MV-4-11 (cell line): ENCODE measurements at places on chromosomes 6 and 20.

GRCh38 chr6:1217396-1217795, 94.5 kb upstream of the FOXQ1 start:
- no peak for DNase-seq

GRCh38 chr6:47096211-47096895, 54.2 kb upstream of the ADGRF1 start:
- DNase-seq: peak; percentile 3

DNA sequence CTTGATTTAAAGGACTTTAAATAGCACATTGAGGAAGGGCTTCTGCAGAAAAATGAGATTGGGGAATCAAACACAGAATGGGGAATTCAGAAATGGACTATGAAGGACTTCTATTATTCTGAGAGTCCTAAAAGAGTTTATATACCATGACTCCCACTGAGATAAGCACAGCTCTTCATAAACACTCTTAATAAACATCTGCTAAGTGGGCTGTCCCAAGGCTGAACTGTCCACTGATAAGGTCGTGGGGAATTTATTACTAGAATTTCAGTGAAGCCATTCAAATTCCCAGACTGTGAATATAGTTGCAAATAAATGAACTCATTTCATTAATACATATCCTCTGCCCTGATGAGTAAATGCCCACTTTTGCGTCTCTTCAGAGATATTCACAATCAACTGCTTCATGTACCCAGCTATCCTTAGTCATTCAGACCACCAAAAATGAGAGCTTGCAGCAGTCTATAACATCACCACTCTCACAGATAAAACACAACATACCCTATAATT, 468.2 kb upstream of the RUNX2 start:
- DNase-seq: no peak

GRCh38 chr6:48474136-48474535, 363.1 kb upstream of the PTCHD4 start:
- no peak for DNase-seq

DNA sequence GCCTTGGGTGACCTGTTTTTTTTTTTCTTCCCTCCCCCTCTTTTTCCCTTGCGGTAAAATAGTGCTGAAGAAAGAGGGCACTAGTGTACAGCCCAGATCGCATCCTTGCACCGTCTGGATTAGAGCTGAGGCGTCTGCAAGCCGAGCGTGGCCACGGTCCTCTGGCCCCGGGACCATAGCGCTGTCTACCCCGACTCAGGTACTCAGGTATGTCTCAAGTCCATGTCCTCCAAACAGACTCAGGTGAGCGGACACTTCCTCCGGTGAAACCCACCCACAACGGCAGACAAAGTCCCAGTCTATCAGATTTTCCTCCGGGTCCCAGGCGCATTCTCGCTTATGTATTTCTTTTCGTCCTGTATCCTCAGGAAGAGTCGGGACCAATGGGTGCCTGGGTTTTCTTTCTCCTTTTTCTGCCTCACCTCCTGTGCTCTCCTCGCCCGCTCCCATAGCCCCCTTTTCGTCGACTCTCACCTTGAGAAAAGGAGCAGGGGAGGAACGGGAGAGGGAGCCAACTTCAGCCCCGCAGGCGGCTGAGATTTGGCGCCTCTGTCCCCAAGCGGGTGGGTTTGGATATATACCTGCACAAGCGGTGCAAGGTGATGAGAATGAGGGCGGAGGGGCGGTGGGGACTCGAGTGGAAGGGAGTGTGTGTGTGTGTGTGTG, 1.1 kb upstream of the GRM1 start:
- DNase-seq: no peak

- DNase-seq: no peak
These were observed 12.1 kb downstream of the VEGFA start for GRCh38 chr6:43781941-43782704.

DNA sequence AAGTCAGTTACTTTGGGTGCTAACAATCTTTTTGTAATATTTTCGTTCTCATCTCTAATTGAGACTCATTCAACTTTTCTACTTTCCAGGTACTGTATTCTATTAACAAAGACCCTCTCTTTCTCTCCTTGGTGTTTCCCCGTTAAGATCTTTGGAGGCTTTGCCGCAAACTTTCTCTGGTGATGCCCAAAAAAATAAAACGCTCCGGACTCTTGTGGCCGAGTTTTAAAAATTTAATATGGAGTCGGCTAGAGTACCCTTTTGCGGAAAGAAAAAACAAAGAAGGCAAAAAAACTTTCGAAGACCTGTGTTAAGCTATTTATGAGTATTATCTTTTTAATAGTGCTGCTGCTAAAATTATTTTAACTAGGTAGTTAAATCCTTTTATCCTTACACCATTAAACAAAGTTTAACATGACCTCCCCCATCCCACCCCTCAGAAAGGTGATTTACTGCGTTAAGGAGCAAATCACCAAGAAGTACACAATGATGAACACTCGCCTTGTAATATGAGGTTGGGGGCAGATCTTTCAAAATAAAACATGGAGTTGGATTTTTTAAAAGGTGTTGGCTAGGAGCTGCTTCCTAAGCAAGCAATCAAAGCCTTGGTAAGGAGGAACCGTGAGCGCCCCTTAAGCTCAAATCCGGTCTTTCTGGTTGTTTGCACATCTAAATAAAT, 10.0 kb downstream of the SIM1 start:
- no peak for DNase-seq

DNA sequence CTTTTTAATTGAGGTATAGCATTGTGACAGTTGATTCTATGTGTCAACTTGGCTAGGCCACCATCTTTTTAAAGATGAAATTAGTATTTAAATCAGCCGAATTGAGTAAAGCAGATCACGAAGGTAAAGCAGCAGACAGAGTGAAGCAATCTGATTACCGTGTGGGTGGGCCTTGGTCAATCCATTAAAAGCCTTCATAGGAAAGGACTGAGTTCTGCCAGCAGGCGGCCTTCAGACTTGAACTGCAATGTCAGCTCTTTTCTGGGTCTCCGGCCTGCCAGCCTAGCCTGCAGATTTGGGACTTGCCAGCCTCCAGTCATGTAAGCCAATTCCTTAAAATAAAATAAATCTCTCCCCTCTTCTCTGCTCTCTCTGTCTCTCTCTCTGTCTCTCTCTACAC, 22.4 kb upstream of the TGM2 start:
- peak; percentile 12 for DNase-seq

DNA sequence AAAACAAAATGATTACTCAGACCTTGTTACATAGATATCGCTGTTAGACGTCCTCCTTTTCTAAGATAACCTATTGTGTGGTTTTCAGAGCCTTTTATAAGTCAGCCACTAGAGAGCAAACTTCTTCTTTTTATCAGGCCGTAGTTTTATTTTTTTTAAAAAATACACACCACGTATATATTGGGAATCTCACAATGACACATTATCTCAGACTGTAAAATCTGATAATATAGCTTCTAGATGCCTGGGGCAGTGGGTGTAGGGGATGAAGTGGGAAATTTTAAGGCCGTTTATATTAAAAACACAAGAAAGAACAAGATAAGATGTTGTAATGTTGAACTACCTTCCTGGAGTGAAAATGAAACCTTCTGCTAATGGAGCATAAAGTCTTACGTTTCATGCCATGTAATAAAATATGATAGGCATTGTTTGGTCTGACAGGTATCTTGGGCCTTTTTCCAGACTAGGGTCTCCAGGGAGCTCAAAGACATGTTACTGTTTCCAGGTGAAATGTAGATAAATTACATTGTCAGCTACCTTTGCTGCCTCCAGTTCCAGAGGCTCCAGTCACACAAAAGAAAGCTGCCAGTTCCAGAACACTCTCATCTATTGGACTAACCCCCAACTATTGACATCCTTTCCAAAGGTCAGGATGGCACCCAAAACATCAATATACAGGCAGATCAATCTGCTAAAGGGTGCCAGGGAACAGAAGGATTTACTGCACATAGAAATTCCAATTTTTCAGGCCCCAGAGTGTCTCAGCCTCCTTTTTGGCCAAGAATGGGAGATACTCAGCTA, 130.2 kb upstream of the AKIRIN2 start:
- peak; percentile 32 for DNase-seq

- DNase-seq: no peak
These were observed 88.5 kb downstream of the POPDC3 start for GRCh38 chr6:105091140-105091829.

- DNase-seq: no peak
These were observed 22.6 kb downstream of the MYH7B start for GRCh38 chr20:34978092-34978744.

GRCh38 chr6:31836047-31836473, 8.5 kb downstream of the HSPA1B start:
- no peak for DNase-seq

- no peak for DNase-seq
These were observed 3.8 kb downstream of the TSPO2 start for GRCh38 chr6:41046084-41046483.

DNA sequence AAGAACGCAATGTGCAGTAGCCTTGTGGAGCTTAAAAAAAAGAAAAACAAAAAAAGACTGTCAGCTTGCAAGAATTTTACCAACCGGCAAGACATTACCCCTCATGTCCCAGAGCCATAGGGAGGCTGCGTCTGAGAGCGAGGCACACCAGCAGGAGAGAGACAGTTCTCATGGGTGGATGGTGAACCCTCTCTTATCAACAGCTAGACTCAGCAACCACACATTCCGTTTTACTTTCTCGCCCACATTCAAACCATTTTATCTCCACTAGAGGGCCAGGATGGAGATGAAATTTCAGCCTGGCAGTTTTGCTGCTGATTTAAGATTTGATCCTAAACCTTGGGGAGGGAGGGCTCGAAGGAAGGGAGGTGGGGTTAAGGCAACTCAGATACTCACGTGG, 247.0 kb downstream of the ATXN1 start:
- DNase-seq: peak; percentile 43

DNA sequence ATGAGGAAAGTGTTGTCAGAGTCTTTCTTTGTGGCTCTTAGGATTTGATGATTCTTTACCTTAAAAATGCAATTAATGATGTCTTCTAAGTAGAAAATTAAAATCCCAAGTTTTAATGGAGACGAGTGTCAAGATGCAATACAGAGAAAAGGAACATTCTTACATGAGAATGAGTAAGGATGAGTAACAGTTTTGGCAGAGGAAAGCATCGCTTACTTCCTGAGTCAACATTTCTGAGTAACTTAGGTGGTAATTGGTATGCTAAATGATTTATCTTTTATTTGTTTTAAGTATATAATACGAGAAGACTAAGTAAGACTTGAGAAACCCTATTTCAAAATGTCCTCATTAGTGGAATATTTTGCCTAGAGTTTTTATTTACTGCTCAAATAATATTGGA, 101.3 kb downstream of the RTN4IP1 start:
- DNase-seq: no peak

- no peak for DNase-seq
These were observed 42.5 kb downstream of the PIGU start for GRCh38 chr20:34634392-34634791.

DNA sequence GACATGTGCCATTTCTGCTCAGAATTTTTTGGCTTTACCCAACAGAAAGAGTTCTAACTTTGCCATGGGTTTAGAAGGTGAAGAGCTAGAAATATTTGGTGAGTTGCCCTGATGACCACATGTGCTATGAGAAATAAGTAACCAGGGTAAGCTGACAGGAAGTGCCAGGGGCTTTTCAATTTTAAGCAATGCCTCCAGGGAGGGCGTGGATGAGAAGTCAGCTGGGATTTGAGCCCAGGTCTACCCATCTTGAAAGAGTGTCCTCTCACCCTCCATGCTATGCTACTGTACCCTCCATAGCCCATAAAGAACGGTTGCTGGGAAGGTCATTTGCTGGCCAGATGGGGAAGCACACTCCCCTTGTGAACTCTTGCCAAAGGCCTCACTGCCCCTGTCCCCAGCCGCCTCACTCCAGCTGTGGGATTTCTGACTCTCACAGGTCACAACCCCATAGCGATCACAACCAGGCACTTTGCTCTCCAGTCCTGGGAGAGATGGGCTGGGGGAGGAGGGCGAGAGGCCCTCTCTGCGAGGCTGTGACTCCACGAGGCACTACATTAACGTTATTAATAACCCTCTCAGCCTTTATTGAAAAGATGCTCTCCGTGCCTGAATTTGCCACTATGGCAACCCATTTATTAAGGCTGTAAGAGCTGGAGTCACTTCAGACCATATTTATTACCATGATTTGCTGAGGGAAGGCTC, 291.1 kb downstream of the DHX35 start:
- DNase-seq: no peak

- no peak for DNase-seq
These were observed 12.2 kb upstream of the TAAR9 start for GRCh38 chr6:132525866-132526265.

DNA sequence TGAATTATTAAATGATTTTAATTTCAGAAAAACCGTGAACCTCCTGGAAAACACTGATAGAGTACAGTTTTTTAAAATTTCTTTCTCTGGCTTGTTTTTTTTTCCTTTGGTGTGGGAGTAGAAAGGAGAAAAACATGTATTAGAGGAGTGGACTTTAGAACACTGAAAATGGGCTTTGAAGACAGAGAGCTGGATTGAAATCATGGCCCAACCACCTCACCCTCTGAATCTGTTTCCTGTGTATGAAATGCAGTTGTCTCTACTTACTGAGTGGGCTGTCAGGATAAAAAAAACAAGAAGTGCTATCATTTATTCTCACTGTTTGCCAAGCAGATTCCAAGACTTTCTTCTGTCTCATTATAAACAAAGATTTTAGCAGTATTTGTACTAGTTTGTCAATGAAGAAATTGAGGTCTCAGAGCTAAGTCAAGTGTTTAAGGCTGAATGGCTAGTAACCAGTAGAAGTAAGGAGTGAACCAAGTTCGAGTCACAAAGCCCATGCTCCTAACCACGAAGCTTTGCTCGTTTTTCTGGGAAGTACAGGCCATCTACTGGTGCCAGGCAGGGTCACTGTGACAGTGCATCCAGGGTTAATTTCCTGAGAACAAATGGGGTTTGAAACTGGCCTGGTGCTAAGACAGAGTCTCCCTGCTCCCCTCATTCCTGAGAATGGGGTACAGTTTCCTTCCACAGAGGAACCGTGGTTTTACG, 256.4 kb downstream of the TMEM242 start:
- DNase-seq: peak; percentile 30

DNA sequence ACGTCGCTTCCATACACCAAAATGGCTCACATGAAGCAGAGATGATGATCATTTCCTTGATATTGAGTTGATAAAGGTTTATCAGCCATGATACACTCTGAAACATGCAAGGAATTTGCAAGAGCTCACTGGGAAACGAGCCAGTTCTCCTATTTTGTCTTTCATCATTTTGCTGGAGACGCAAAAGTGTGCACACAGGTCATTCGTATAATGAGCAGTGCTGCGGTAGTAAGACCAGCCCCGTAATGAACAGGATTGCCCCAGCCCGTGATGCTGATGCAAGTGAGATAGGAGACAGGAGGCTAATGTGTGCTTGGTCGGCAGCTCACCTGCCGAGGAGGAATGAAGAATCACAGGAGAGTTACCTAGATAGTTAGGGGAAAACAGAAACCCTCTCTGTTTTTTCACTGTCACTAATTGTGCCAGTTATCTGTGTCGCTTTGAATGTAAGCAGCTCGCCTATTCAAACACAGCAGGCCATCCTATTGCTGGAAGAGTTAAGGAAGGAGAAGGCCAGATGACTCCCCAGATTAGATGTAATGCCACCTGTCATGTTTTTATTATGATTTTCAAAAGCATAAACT, 391.8 kb downstream of the SAMD5 start:
- no peak for DNase-seq

GRCh38 chr20:35306931-35307517, 14.8 kb upstream of the FAM83C start:
- DNase-seq: peak; percentile 55
